T-helper 22 cell (primary cell): ENCODE measurements at places on chromosomes 5 and 9.

GRCh38 chr5:127096328-127096993, 23.2 kb upstream of the C5orf63 start:
- no peak for DNase-seq

DNA sequence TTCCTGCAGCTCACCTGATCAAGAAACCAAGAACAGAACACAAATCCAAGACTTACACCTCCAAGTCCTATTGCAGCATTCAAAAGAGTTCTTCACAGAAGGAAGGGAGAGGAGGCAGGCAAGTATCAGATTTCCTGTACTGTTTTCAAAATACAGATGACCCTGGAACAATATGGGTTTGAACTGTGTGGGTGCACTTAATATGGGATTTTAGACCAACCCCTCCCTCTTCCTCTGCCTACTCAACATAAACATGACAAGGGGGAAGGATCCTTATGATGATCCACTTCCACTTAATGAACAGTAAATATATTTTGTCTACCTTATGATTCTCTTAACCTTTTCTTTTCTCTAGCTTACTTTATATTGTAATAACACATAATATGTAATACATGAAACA, 104.6 kb downstream of the ELAVL2 start:
- no peak for DNase-seq

- DNase-seq: no peak
Observed at GRCh38 chr5:93300309-93300923, 280.6 kb downstream of the NR2F1-AS1 start.

- no peak for DNase-seq
Observed at GRCh38 chr9:69188975-69189374, 14.9 kb downstream of the TJP2 start.

DNA sequence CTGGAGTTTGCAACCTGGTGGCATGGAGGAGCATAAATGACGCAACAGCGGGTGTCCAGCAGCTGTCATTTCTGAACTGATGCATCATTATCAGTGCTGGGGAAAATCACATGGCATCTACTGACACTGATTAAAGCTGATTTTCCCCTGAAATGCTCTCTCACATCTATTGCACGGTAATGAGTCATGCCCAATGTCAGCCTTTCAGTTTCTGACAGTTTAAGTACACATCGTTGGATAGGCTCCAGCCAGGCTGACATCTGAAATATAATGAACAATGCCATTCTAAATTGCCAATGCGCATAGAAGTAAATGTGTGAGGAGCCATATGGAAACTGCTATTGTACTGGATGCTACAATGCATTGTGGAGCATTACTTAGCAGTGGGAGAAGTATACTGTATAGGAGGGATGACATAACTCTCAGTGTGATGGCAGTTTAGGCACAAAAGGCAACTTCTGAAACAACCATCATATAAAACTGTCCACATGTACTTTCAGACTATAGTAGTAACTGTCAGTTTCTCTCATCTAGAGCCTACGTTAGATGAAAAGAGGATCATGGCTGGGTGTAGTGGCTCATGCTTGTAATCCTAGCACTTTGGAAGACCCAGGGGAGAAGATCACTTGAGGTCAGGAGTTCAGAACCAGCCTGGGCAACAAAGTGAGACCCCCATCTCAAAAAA, 389.3 kb upstream of the DMAC1 start:
- no peak for DNase-seq

GRCh38 chr5:103582364-103582763, 19.8 kb upstream of the NUDT12 start:
- no peak for DNase-seq
